ENCODE measurements at places on chromosomes 11 and 22. TPM values are rescaled to one million over a fixed set of nuclear protein-coding genes. Genes with fewer than 3 reads are reported as not detected.

C11orf87 gene
- 0.35 TPM for total RNA-seq

SLC17A6 gene
- total RNA-seq = not detected

VSIG2 gene
- 40.1 TPM for total RNA-seq

KCNJ5 gene
- 8.5 TPM for total RNA-seq

IGF2 gene
- total RNA-seq = 8.8 TPM

IRAG1 gene
- 18.0 TPM for total RNA-seq

LDLRAD3 gene
- total RNA-seq = 7.9 TPM

EIF3M gene
- total RNA-seq = 144 TPM

KLHL35 gene
- 3.4 TPM for total RNA-seq

RTN4RL2 gene
- total RNA-seq = 3.2 TPM

GRCh38 chr22:33601062-33601461, 319.2 kb downstream of the LARGE1 start:
- no peak overlapping the region for H3K4me3 ChIP-seq
- no peaks in the 10 kb centered on the region for H3K36me3 ChIP-seq
- H3K4me1 ChIP-seq = no peaks in the 10 kb centered on the region
- no peak for DNase-seq

- no peak for DNase-seq
- H3K4me1 ChIP-seq = peaks cover 44% of the 10 kb centered on the region
- H3K4me3 ChIP-seq = peak overlapping the region; percentile 50
- H3K27ac ChIP-seq = no peak overlapping the region
- H3K27me3 ChIP-seq = no peaks in the 10 kb centered on the region
Measured at GRCh38 chr11:63915961-63916836, 765 bp downstream of the RCOR2 start.

DNA sequence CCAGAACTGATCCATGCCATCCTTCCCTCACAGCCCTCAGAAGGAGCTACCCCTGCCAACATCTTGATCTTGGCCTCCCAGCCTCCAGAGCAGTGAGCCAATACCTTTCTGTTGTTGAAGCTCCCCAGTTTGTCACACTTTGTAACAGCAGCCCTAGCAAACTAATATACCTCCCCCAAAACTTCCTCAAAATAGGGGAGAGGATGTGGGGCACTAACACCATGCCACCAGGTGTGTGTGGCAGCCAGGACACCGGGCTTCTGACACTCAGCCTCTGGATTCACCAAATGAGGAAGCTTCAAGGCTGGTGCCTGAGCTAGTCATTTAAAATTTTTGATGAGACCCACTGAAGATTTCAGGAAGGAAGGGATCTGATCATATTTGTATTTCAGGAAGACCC, 84.9 kb downstream of the CSNK2A3 start:
- H3K27ac ChIP-seq = no peak overlapping the region
- H3K36me3 ChIP-seq = no peaks in the 10 kb centered on the region
- no peak for DNase-seq
- no peak overlapping the region for H3K4me3 ChIP-seq
- H3K27me3 ChIP-seq = no peaks in the 10 kb centered on the region
- H3K4me1 ChIP-seq = peaks cover 6% of the 10 kb centered on the region

- H3K27me3 ChIP-seq = no peaks in the 10 kb centered on the region
- no peaks in the 10 kb centered on the region for H3K4me1 ChIP-seq
- no peaks in the 10 kb centered on the region for H3K36me3 ChIP-seq
- no peak overlapping the region for H3K4me3 ChIP-seq
- H3K27ac ChIP-seq = no peak overlapping the region
- no peak for DNase-seq
Measured at GRCh38 chr11:81112718-81113117, 1620.9 kb downstream of the FAM181B start.

- H3K27me3 ChIP-seq = no peaks in the 10 kb centered on the region
- H3K36me3 ChIP-seq = no peaks in the 10 kb centered on the region
- H3K27ac ChIP-seq = no peak overlapping the region
- no peak overlapping the region for H3K4me3 ChIP-seq
- H3K4me1 ChIP-seq = peaks cover 14% of the 10 kb centered on the region
Measured at GRCh38 chr11:10926801-10927211, 69.0 kb upstream of the ZBED5 start.

- no peak overlapping the region for H3K4me3 ChIP-seq
- no peaks in the 10 kb centered on the region for H3K27me3 ChIP-seq
- no peak for DNase-seq
- H3K4me1 ChIP-seq = no peaks in the 10 kb centered on the region
Measured at GRCh38 chr11:40202589-40203270, 1256.7 kb downstream of the LRRC4C start.

GRCh38 chr11:10285148-10285802, 8.7 kb downstream of the SBF2 start:
- peaks cover 29% of the 10 kb centered on the region for H3K4me1 ChIP-seq
- H3K36me3 ChIP-seq = no peaks in the 10 kb centered on the region
- no peak overlapping the region for H3K4me3 ChIP-seq

DNA sequence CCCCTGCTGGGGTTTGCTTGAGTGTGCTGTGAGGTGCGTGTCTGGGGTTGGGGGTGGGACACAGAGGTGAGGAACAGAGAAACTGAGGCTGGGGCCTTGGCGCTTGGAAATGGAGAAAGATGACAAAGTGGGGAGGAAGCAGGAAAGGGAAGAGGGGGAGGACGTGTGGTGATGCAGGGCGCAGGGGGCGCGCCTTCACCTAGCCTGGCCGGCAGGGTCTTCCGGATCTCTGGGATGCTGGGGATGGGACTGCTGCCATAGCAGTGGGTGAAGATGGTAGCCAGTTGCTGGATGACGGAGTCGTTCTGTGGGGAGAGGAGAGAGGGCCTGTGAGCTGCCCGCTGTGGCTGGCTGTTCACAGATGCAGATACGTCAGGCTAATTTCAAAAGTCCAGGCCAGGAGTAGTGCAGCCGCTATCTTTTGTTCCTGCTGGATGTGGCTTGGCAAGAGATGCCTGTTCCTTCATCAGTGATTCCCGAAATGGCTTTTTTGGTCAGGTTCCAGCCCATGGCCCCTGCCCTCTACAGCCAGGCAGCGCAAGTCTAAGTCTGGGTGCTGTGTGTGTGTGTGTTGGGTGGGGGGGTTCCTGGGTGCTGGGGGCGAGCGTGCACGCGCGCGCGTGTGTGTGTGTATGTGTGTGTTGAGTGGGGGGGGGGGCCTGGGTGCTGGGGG, 54.8 kb downstream of the NAT10 start:
- no peak overlapping the region for H3K27ac ChIP-seq
- no peak overlapping the region for H3K4me3 ChIP-seq
- H3K4me1 ChIP-seq = peaks cover 11% of the 10 kb centered on the region
- DNase-seq = no peak
- no peaks in the 10 kb centered on the region for H3K36me3 ChIP-seq

GRCh38 chr11:88536616-88537265, 199.2 kb upstream of the CTSC start:
- no peak overlapping the region for H3K27ac ChIP-seq
- no peak for DNase-seq
- H3K27me3 ChIP-seq = no peaks in the 10 kb centered on the region
- H3K4me3 ChIP-seq = no peak overlapping the region
- H3K36me3 ChIP-seq = no peaks in the 10 kb centered on the region

GRCh38 chr11:10307022-10307399, 2.1 kb downstream of the ADM start:
- H3K4me1 ChIP-seq = peaks cover 68% of the 10 kb centered on the region
- H3K36me3 ChIP-seq = no peaks in the 10 kb centered on the region
- no peak for DNase-seq
- peak overlapping the region; percentile 66 for H3K4me3 ChIP-seq

DNA sequence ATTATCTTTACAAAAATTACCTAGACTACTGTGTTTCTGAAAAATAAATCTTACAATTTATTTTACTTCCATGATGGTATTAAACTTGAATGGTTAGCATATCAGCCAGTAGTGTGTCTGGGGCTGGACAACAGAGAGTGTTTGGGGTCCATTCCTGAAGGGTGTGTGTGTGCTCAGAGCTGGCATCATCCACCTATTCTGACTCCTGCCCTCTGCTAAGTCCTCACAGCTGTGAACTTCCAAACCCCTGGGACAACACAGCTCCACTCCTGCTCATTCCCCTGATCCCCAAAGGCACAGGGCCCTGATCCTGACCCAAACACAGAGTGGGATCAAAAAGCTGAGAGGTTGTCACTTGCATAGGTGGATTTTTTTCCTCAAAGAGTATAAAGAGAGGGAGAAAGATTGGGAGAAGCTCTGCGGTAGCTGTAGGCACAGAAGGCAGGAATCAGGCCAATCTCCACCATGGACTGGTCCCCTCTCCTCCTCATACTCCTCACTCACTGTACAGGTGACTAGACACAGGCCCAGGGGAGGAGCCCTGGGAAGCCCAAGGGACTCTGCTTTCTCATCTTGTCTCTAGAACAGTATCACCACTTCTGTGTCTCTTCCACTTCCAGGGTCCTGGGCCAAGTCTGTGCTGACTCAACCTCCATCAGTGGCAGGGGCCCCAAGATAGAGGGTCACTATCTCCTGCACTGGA, 55.7 kb upstream of the TOP3B start:
- no peaks in the 10 kb centered on the region for H3K4me1 ChIP-seq
- no peak overlapping the region for H3K4me3 ChIP-seq
- no peak for DNase-seq
- no peaks in the 10 kb centered on the region for H3K36me3 ChIP-seq

DNA sequence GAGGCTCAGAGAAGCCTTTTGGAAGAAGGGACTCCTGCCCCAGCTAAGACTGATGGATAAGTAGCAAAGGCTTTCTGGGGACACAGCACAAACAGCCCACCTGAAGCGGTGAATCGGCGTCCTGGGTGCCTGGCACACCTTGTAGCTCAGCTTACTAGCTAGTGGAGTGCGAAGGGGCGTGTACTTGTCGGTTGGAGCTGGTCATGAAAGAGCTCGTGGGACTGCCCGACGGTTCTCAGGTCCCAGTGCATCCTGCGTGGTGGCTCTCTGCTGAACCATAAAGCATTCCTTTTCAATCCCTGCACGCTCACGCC, 690 bp upstream of the UVRAG start:
- H3K4me3 ChIP-seq = peak overlapping the region; percentile 95
- no peaks in the 10 kb centered on the region for H3K27me3 ChIP-seq
- peaks cover 36% of the 10 kb centered on the region for H3K4me1 ChIP-seq
- H3K36me3 ChIP-seq = no peaks in the 10 kb centered on the region

DNA sequence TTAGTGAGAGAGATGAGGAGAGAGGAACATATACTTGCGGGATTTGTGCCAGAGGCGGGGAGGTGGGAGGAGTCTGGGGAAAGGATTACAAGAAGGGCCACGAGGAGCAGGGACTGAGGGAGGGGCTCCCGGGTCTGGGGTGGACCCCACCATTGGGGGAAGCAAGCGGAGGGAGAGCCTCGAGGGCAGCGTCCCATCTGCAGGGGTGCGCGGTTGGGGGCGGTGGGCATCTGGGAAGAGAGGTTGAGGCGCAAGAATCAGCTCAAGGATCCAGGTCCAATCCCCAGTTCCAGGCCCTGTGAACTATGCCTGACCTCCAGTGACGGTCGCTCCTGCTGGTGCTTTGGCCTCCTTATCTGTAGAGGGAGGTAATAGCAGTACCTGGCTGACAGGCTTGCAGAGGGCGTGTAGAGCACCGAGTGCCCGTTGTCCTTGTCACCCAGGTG, 38.0 kb downstream of the ADAMTS15 start:
- DNase-seq = no peak
- no peaks in the 10 kb centered on the region for H3K27me3 ChIP-seq
- H3K4me1 ChIP-seq = peaks cover 10% of the 10 kb centered on the region
- no peaks in the 10 kb centered on the region for H3K36me3 ChIP-seq
- H3K27ac ChIP-seq = peak overlapping the region; percentile 79

DNA sequence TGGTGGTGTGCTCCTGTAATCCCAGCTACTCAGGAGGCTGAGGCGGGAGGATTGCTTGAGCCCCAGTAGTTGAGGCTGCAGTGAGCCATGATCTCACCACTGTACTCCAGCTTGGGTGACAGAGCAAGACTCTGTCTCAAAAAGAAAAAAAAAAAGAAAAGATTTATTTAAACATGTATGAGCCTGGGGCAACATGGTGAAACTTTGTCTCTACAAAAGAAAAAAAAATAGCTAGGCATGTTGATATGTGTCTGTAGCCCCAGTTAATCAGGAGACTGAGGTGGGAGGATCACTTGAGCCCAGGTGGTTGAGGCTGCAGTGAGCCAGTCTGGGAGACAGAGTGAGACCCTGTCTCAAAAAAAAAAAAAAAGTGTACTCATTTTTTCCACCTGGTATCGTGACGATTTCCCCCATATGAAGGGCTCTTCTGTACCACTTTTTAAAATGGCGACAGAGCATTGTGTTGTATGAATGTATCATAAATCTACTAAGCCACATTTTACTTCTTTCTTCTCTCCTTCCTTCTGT, 16.4 kb upstream of the KCTD14 start:
- H3K36me3 ChIP-seq = no peaks in the 10 kb centered on the region
- H3K4me3 ChIP-seq = no peak overlapping the region
- H3K4me1 ChIP-seq = peaks cover 17% of the 10 kb centered on the region
- no peaks in the 10 kb centered on the region for H3K27me3 ChIP-seq
- H3K27ac ChIP-seq = peak overlapping the region; percentile 74
- DNase-seq = no peak

GRCh38 chr11:119371778-119372182, 9.7 kb downstream of the USP2 start:
- peaks cover 43% of the 10 kb centered on the region for H3K4me1 ChIP-seq
- no peaks in the 10 kb centered on the region for H3K36me3 ChIP-seq
- H3K4me3 ChIP-seq = no peak overlapping the region
- H3K27ac ChIP-seq = no peak overlapping the region
- peak; percentile 48 for DNase-seq
- H3K27me3 ChIP-seq = no peaks in the 10 kb centered on the region

- no peaks in the 10 kb centered on the region for H3K4me1 ChIP-seq
- H3K36me3 ChIP-seq = no peaks in the 10 kb centered on the region
- H3K27ac ChIP-seq = no peak overlapping the region
- no peak overlapping the region for H3K4me3 ChIP-seq
Measured at GRCh38 chr11:23280088-23280487, 419.8 kb upstream of the CCDC179 start.

- H3K27me3 ChIP-seq = no peaks in the 10 kb centered on the region
- no peaks in the 10 kb centered on the region for H3K4me1 ChIP-seq
- H3K36me3 ChIP-seq = no peaks in the 10 kb centered on the region
- no peak for DNase-seq
- H3K4me3 ChIP-seq = no peak overlapping the region
Measured at GRCh38 chr11:4626207-4627099, 10.8 kb upstream of the OR51D1 start.

DNA sequence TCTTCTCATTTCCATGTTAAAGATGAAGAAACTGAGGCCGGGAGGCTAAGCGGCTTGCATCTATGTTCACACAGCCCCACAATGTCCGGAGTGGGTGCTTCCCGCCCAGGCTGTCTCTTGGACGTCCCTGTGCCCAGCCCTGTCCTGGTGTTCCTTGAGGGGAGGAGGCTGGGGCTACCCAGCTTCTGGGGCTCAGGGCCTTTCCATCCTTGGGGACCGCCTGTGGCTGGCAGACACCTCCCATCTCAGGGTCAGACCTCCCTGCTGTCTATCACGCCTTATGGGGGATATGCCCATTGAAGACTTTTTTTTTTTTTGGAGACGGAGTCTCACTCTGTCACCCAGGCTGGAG, 95.5 kb downstream of the WNT7B start:
- DNase-seq = no peak
- H3K27me3 ChIP-seq = peaks cover 59% of the 10 kb centered on the region
- H3K27ac ChIP-seq = no peak overlapping the region
- peaks cover 4% of the 10 kb centered on the region for H3K4me1 ChIP-seq
- H3K4me3 ChIP-seq = no peak overlapping the region

Measured in upper lobe of right lung (tissue), 1 donor.